Stimulated activated CD4-positive, alpha-beta T cell treated with anti-CD3 and anti-CD28 coated beads, Interleukin-12 subunit alpha, Interleukin-12 subunit beta, amount 100 ng/mL, for 24 hours (primary cell): ENCODE measurements at places on chromosomes 6 and 20.

DNA sequence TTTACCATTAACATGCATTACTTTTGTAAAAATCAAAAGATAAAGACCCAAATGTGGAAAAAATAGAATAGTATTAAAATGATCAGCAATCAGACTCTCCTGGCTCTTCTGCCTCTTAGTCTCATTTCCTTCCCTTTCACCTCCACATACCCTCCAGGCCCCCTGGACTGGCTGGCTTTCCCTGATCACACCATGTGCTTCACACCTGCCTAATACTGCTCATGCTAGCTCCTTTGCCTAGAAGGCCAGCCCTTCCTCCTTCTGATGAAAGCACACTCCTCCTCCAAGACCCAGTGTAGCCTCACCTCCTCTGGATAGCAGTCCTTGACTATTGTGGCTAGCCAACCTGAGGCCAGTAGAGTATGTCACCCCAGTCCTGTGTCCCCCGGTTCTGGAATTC lies 182.0 kb upstream of the HEY2 start:
- DNase-seq: no peak

DNA sequence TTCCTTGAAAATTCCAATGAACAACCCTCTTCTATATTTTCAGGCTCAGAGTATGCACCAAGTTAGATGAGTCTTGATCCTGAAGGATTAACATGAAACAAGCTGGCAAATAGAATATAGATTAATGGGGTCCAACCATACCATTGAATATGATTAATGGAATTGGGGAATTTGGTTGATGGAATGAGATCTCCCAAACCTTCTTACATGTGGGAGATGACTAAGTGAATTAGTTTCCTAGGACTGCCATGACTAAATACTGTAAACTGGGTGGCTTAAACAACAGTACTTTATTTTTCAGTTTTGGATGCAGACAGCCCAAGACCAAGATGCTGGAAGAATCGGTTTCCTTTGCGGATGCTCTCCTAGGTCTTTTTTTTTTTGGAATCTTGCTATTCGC lies 347.0 kb downstream of the QKI start:
- DNase-seq: no peak

DNA sequence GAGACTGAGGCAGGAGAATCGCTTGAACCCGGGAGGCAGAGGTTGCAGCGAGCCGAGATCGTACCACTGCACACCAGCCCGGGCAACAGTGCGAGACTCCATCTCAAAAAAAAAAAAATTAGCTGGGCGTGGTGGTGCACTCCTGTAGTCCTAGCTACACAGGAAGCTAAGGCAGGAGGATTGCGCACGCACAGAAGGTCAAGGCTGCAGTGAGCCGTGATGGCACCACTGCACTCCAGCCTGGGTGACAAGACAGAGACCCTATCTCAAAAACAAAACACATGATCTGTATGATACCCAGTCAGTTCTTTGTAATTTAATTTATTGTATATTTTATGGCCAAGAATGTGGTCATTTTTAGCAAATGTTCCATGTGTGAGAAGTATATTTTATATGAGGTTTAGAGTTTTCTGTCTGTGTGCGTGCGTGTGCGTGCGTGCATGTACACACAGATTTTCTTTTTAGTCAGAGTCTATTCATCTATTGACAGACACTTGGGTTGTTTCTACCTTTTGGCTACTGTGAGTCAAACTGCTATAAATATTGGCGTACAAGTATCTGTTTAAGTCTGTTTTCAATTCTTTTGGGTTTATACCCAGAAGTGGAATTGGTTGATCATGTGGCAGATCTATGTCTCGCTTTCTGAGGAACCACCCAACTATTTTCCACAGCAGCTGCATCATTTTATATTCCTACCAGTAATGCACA lies 22.2 kb upstream of the MYL9 start:
- no peak for DNase-seq

DNA sequence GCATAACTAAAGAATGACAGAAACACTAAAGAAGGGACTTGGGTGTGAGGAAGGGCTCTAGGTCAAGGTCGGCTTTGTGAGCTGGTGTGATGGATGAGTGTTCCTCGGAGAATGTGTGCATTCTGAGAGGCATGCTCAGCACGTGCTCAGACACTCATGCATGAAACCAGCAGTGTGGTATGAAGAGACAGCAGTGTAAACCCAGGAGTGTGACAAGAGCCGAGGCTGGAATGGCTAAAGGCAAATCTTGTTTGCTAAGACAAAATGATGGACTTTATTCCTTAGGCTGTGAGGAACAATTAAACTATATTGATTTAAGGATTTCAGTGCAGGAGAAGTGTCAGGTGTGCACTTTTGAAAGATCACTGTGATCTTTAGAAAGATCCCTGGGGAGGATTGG lies 107.4 kb upstream of the MAP7 start:
- DNase-seq: no peak

DNA sequence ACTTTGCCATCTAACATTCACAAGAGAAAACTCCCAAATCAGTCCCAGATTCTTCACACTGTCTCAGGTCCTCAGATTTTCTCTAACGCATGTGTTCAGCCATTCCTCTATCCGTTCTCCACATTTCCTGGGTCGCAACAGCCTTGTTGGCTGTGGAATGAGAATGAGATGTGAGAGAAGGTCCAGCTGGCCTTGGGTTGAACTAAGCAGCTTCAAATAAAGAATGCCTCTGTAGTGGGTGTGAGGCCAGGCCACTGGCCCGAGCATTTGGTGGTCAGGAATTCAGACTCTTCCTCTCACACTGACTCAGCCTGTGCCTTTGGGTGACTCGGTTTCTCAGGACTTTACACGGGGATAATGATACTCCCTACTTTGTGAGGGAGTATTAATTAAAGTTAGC lies 73.8 kb upstream of the CCN6 start:
- no peak for DNase-seq

- DNase-seq: no peak
Observed at GRCh38 chr20:25471020-25471419, 63.5 kb downstream of the GINS1 start.

DNA sequence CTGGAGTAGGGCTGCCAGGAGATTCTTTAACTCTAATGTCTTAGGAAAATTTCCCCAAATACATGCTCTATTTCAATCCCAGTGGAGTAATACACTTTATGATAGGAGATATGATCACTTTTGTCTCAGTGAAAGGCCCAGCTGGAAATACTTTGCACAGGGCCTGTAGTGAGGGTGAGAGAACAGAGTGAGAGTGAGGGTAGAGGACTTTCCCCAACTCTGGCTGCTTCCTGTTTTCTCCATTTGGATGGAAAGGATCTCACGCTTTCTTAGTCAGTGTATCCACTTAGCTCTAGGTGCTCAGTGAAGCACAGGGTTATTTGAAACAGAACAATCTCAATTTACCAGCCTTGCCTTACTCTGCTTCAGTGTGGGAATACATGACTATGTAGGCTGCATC lies 36.6 kb downstream of the FAM229B start:
- no peak for DNase-seq

DNA sequence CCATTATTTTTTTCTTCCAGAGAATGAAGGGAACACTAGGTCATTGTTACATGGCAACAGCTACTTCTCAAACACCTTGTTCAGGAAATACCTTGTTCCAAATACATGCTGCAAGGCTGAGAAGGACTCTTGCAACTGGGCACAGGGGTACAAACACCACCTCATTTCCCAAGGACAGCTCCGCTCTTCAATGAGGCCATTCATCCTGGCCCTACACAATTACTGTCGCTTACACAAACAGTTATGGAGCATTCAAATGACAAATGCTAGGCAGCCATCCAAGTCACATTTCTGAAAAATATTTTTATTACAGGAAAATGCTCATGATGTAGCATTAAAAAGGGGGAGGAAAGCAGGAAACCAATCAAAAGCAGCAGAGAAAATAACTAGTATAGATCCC lies 611.9 kb downstream of the DHX35 start:
- no peak for DNase-seq

GRCh38 chr6:129686941-129687627 lies 22.9 kb downstream of the ARHGAP18 start:
- no peak for DNase-seq

DNA sequence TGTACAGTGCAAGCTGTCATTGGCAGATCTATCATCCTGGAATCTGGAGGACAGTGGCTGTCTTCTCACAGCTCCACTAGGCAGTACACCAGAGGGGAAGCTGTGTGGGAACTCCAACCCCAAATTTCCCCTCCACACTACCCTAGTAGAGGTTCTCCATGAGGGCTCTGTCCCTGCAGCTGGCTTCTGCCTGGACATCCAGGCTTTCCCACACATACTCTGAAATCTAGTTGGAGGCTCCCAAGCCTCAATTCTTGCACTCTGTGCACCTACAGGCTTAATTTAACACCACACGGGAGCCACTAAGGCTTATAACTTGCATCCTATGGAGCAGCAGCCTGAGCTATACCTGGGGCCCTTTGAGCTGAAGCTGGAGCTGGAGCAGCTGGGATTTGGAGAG lies 43.0 kb upstream of the TRIM39 start:
- no peak for DNase-seq

DNA sequence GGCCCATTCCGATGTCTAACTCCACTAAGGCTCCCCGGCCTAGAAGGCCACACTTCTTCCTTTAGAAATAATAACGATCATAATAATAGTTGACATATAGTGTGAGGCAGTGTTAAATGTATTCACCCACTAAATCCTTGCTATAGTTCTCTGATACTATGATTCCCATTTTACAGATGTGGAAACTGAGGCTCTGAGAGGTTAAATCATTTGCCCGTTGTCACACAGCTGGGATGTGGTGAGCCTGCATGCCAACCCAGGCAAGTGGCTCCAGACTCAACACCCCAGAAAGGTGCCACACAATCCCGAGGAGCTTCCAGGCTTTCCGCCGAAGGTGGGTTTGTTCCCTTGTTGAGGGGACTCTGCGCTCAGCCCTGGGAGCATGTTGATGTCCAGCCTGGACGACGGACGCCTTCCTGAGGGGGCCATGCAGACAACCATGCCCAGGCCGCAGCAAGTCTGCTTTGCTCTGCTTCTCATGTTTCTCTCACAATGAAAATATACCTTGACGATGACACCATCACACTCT lies 104.6 kb upstream of the CDYL start:
- no peak for DNase-seq

- peak; percentile 44 for DNase-seq
Observed at GRCh38 chr6:29737707-29738630, 14.7 kb downstream of the HLA-F start.

- DNase-seq: no peak
Observed at GRCh38 chr20:33827634-33828325, 16.6 kb downstream of the CHMP4B start.

DNA sequence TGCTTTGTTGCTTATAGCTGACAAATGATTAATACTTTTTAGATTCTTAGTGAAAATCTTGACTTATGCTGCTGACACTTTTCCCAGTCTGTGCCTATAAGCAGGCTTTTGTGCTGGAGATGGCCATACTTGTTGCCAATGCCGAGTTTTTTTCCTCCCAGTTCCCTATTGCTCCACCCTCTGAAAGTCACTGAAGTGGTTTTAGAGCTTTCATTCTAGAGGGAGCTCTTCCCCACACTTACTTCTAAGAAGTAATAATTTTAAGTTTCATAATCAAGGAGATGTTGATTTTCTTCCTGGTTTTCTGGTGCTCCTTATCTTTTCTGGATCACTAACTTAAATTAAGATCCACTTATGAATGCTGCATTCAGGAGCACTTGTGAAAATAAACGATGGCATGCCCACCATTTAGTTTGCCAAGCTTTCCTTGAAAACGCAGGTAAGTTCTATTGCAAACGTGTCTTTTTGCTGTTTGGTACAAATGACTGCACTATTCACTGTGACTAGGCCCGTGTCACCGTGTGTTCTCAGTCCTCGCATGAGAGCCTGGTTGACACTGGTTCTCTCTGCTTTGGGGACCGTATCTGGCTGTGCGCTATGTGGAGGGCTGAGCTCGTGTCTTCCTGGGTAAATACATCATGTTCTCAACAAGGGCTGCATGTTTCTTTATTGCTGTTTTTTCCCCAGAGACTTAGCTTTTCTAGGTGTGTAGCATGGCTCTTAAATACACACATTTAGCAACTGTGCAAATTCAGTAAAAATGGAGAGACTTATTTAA lies 50.2 kb downstream of the GFRA4 start:
- no peak for DNase-seq

DNA sequence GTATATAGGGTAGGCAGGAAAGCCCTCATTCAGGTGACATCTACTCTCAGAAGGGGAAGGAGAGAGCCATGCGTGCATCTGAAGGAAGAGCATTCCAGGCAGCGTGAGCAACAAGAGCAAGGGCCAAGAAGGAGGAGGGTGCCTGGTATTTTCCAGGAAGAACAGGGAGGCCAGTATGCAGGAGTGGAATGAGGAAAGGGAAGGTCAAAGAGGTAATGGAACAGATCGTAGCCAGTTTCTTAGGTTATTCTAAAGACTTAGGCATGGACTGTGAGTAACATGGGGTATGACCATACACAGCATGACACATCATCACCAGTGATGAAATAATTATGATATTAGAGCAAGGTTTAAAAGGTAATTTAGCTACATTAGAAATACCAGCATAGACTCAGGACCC lies 24.1 kb downstream of the ALDH8A1 start:
- DNase-seq: no peak

GRCh38 chr6:104019075-104019753 lies 840.5 kb downstream of the HACE1 start:
- no peak for DNase-seq

DNA sequence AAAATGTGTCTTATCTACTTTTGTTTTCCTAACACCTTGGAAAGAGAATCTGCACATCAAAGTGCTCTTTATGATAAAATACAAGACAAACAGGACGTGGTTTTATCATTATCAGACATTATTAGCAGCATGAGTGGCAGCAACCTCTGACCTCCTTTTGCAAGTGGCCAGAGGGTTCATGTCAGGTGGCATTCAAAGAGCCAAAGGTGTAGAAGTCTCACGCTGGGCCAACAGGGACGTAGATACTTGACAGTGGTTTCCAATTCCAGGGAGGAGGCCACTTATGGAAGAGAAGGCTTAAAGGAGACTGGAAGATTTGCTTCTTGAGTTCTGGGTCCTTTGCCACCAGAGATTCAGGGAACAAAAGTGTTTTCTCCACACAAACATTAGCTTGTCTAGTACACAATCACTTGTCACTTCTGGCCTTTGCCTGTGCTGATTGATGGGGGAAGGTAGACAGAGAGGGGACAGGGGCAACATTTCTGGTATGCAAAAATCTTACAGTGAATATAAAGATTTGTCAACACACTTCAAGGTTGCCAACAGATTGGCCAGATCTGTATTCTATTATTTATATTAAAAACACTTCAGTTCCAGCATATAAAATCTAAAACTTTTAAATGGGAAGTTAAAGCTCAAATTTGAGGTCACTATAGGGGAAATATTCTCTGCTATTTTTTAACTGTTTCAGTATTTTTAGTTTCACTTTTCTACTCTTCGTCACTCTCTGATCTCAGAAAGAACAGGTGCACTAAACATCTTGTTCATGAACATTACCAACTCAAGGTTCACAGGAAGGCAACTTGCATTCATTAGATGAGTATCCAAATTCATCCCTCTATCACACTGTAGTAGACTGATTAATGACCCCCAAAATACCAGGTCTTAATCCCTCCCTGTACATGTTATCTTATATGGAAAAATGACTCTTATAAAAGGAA lies 52.1 kb upstream of the FBXO30 start:
- DNase-seq: no peak
